ENCODE measurements at places on chromosomes 6 and 20. TPM values are rescaled to one million over a fixed set of nuclear protein-coding genes. Genes with fewer than 3 reads are reported as not detected.

GRCh38 chr6:113842165-113842564 is 15.0 kb upstream of the MARCKS start:
- DNase-seq = no peak

- DNase-seq = no peak
Measured at GRCh38 chr20:9422321-9423057, 91.9 kb upstream of the LAMP5 start.

- no peak for DNase-seq
Measured at GRCh38 chr6:29656157-29656556, 735 bp upstream of the MOG start.

DNA sequence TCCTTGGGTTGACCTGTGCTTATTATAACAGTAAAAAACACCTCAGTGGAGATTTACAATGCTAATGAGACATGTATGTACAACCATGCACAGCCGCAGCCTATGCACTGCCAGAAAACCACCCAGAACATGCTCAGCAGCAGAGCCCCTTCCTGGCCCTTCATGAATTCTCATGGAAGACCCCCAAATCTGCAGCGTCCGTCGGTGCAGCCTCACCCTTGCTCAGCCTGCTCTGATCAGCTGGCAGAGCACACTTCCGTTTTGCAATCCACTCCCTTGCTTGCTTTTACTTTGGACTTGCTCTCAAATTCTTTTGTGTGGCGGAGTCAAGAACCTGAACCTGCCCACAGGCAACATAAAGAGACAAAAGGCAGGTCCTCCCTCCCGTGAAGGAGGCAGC is 378.2 kb upstream of the SULF2 start:
- no peak for DNase-seq

GRCh38 chr20:13008761-13009681 is at the start of gene SPTLC3:
TSS of gene SPTLC3 (plus strand) at chr20:13008972. CDS start at chr20:13009268, 296 bp downstream.
- DNase-seq = no peak

- DNase-seq = no peak
Measured at GRCh38 chr6:135722679-135723078, 128.8 kb upstream of the PDE7B start.

DNA sequence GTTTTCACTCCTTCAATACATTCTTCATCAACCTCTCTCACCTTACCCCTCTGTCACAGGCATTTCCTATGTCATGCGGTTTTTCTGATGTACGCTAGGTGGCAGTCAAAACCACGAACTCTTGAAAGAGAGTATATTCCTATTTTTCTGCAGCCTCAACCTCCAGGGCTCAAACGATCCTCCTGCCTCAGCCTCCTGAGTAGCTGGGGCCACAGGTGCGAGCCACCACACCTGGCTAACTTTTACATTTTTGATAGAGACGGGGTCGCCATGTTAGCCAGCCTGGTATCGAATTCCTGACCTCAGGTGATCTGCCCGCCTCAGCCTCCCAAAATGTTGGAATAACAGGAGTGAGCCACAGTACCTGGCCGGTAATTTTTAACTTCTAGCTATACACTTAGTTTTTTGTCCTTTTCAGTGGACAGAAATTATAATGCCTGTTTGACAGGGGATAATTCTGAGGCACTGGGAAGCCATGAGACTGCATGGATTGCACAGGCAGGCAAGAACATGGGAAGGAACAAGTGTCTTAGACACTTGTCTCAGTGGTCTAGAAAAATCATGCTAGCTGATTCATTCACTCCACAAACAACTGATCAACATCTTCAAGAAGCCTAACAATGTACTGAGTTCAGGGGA is 22.5 kb upstream of the HFE start:
- peak; percentile 46 for DNase-seq

DNA sequence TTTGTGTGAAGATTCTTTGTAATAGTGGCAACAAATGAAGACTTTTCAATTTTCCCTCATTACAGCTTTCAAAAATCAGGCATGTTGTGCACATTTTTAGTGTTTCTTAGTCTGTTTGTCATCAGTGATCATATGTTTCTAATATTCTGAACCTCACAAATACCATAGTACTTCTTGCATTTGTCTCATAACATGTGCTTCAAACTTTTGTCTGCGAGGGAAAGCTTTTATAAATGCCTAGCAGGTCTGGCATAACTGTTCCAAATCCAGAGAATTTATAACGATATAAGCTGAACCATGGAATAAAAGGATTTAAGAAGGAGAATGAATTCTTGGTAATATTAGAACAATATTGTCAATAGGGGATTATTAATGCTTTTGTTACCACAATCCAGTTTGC is 670.2 kb downstream of the RFPL4B start:
- no peak for DNase-seq

DNA sequence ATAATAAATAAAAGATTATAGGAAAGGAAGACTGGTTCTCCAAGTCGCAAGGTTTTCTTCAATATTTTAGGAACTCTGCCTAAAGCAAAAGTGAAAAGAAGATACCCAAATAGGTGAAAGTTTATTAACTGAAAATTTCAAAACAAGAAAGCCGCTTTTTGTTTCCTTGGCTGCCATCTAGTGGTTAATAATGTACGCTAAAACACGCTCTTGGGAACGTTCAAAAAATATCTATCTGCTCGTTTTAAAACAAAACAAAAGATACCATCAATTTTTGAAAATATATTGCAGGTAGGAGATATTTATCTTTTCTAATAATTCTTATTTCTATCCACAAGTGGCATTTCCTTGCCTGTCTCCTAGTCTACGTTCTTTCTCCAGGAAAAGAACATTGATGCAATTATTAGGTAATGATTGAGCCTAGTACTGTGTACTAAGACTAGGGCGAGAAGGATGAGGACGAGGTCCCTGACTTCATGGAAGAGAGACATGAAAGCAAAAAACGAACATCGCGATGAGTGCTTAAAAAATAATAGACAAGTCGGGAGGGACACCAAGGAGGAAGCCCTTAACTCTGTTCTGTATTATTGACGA is 97.2 kb downstream of the SPTLC3 start:
- DNase-seq = peak; percentile 7

- DNase-seq = no peak
Measured at GRCh38 chr6:73169111-73169510, 56.2 kb downstream of the KHDC1L start.

DNA sequence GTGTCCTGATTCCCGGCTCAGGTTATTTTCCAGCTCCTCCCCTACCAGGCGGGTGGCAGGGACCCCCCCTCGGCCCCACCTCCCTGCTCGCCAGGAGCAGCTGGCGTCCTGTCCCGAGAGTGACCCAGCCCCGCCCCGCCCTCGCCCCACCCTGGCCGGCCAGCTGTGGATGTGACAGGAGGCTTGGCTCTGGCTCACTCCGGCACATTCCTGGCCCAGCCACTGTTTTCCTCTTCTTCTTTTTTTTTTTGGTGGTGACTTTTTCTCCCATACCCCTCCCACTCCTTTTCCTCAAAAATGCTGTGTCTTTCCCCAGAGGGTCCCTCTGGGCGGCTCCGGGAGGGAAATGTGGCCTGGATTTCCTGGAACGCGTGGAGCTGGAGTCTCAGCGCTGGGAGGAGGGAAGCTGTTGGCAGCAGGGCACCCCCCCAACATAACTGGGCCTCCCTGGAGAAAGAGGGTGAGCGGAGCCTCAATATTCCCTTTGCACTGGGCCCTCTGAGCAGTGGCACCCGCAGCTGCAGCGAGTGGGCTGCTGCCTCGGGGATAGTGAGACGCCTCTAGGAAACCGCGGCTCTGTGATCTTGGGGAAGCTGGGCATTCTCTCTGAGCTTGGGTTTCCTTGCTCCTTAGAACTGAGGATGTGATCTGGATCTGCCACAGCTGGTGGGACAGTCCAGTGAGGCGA is 28.3 kb upstream of the CSNK2A1 start:
- DNase-seq = peak; percentile 53

DNA sequence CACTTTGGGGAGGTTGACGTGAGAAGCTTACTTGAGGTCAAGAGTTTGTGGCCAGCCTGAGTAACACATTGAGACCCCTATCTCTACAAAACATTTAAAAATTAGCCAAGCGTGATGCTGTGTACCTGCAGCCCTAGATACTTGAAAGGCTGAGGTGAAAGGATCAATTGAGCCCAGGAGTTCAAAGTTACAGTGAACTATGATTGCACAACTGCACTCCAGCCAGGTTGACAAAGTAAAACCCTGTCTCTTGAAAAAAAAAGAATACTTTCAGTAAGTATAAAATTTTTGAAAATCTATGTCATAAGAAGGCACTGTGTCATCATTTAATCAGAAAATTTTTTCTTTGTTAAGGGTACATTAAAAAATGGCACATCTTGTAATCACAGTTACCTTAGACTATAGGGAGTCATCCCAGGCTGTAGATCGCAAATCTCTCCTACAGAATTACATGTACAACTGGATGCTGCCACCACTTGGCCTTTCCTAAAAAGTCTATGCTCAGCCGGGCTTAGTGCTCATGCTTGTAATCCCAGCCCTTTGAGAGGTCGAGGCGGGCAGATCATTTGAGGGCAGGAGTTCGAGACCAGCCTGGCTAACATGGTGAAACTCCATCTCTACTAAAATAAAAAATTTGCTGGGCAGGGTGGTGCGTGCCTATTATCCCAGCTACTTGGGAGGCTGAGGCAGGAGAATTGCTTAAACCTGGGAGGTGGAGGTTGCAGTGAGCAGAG is 17.0 kb upstream of the MRS2 start:
- no peak for DNase-seq

DNA sequence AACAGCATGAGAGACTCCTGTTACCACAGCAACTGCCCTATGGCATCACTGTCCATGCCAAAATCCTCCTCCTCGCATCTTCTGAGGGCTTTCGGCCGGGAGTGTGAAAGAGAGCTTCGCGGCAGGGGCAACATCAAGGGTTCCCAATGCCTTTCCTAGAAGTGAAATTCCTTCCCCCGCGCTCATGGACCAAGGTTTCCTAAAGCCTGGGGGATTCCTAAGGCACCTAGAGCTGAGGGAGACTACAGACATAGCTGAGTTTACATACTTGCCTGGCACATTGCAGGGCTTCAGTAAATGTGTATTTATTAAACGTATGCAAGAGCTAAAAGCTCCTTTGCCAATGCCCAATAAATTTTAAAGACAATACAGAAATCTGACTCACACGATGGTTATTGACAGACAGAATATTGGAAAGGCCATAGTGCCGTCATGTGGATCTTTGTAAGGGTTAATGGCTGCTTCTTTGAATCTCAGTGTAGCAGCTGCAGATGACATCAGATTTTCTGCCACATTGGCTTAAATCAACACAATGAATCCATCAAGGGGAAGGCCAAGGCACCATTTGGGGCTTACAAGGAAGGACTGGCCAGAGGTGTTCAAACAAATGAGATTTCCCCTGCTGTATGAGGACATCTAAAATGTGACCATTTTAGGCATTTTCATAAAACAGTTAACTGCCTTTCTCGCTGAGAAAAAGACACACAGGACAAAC is 281.2 kb upstream of the JARID2 start:
- no peak for DNase-seq

GRCh38 chr6:19342616-19343015 is 494.6 kb upstream of the ID4 start:
- DNase-seq = no peak

GRCh38 chr6:132084811-132085509 is 133.8 kb upstream of the CCN2 start:
- no peak for DNase-seq

DNA sequence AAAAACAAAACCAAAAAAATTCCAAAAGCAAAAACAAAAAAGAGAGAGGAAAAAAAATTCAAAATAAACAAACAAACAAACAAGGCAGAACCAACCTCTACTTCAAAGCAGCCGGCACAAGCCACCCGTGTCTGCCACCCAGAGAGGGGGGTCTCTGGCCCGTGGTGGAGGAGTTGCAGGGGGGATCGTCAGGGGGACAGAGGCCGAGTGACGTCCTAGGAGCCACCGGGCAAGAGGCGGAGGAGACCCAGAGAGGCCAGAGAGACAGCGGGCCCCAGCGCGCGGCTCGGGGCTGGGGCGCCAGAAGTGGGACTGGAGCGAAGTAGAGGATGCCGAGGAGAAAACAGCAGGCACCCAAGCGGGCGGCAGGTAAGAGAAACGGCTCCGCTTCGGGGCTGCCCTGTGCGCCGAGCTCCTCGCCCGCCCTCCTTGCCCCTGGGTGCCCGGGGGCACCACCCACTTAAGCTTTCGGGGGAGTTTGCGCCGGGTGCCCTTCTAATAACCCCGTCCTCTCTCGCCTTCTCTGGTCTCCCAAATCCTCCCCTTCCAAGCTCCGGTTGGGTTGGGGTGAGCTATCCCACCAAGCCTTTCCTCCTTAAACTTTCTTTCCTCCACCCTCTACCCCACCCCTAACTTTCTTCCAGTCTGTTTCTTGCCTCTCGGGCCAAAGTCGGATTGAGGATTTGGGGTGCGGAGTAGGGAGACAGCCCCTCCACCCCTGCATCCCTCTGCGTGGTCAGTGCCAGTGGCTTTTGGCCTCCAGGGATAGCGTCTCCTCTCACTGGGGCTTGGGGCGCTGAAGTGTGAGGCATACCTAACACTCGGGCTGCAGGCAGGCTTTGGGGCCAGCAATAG is 1.0 kb downstream of the TSHZ2 start:
- peak; percentile 78 for DNase-seq

- no peak for DNase-seq
Measured at GRCh38 chr6:16420715-16421461, 182.5 kb downstream of the GMPR start.

GRCh38 chr6:27662769-27663168 is 189.9 kb upstream of the ZNF184 start:
- no peak for DNase-seq

DNA sequence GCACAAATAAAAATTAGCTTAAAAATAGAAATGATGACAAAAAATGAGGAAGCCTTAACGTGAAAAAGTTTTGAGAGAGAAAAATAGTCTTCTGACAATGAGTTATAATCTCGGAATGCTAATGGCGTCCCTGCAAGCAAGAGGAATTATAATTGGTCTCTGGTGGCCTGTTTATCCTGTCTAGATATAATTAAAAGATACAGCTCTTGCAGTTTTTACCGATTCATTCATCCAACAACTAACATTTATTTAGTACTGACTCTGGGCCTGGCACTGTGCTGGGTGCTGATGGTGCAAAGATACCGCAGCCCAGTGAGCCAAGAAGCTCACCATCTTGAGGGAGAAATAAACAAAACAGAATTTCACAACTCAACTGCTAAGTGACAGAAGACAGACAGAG is 31.6 kb upstream of the ANKRD60 start:
- DNase-seq = no peak

GRCh38 chr6:26521600-26522391 is 16.4 kb upstream of the HMGN4 start:
- DNase-seq = peak; percentile 73

DNA sequence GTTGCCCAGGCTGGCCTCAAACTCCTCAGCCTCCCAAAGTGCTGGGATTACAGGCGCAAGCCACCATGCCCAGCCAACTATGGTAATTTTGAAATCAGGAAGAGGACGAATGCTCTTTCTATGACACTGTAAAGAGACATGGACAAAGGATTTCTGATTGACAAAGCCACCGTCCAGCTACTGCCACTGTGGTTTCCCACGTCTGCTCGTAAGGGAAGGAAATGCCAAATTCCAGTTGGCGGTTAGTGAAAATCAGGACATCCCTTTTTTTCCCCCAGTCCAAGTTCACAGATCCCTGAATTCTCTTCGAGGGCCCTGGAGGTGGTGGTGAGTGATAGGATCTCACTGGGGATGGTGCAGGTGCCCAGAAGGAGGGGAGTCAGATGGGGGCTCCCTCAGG is 31.2 kb downstream of the SNAI1 start:
- DNase-seq = no peak

C6orf163 gene
- 0.54 TPM for polyA plus RNA-seq

LY6G5C gene
- polyA plus RNA-seq = 1.1 TPM

MATN4 gene
- polyA plus RNA-seq = 0.16 TPM

RNGTT gene
- polyA plus RNA-seq = 3.3 TPM

IPCEF1 gene
- not detected for polyA plus RNA-seq

ABHD16B gene
- polyA plus RNA-seq = not detected

TNFRSF6B gene
- 8.2 TPM for polyA plus RNA-seq

CALHM5 gene
- 0.38 TPM for polyA plus RNA-seq

TRIM15 gene
- polyA plus RNA-seq = not detected

MYB gene
- 1.2 TPM for polyA plus RNA-seq

RAD21L1 gene
- polyA plus RNA-seq = not detected

SLA2 gene
- polyA plus RNA-seq = not detected

PLEKHG1 gene
- polyA plus RNA-seq = 0.02 TPM

Measured in SK-N-SH (cell line).